ENCODE measurements at places on chromosomes 2 and 18.
A peak's percentile ranks its signal among the peaks of the same experiment; 100 is the strongest.

DNA sequence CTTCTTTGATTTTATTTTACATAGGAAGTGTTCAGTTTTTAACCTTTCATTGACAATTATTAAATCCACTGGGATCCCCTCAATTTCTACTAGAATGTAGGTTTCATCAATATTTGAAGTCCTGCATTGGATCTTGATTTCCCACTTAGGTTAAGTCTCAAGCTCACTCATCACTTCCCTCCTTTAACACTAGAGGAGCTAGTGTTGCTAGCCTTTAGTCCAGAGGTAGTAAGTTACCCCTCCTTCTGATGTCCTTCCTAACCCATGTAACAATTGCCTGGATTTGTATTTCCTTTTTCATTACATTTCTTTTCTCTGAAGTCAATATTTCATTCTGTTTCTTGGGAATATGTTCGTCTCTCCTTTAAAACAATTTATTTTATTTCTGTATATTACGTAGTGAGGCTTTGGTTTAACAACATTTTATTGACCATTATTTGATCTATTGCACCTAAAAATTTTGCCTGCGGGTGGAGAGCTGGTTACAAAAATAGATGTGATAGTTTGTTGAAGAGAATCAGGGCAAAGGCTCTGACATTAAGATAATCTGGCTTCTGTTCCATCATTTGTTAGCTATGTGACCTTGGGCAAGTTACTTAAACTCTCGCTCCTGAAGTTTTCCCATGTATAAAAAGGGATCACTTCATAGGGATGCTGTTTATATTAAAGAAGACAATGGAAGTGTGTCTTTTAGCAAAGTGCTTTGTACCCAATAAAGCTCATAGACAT is 833.0 kb downstream of the SLC4A3 start:
- peak; percentile 53 for DNase-seq

DNA sequence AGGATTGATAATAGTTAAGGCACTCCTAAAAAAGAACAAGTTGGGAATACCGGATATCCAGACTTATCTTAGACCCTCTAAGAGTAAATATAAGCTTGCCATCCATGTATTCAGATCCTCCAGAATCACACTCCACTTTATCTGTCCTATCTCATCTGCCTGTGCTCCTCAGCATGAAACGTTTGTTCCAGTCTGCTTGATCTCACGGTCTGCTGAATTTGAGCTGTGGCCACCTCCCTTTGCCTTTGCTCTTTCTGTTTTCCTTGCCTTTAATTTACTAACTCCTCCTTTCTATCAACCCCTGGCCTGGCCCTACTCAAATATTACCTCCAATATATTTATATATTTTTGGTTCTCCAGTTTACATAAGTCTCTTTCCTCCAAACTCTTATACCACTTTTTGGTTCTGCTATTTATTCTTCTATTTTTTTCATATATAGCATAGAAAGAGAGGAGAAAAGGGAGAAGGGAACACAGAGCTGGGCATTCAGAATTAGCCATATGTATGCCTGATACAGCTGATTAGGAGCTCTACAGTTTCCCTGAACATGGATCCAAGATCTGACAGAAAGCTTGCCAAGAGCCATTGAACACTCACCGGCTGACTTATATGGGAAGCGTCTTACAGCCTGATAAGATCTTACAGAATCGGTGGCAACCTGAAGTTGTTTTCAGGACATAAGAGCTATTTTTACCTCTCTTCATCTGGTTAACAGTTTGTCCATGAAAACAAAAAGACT is 21.8 kb upstream of the DNAJC27 start:
- DNase-seq, result no peak

DNA sequence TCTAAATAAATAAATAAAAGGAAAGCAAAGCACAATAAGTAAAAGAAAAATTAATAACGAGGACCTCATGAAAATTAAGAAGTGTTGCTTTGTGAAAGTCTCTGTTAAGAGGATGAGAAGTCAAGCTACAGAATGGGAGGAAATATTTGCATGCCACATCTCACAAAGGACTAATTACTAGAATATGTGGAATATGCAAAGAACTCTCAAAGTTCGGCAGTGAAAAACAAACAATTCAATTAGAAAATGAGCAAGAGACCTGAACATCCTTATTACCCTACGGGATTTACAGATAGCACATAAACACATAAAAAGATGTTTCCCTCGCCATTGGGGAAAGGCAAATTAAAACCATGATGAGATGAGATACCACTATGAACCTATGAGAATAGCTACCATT is 23.3 kb downstream of the CYP26B1 start:
- no peak for DNase-seq

- peak; percentile 14 for DNase-seq
Observed at GRCh38 chr2:236776695-236777251, 207.1 kb downstream of the ACKR3 start.

DNA sequence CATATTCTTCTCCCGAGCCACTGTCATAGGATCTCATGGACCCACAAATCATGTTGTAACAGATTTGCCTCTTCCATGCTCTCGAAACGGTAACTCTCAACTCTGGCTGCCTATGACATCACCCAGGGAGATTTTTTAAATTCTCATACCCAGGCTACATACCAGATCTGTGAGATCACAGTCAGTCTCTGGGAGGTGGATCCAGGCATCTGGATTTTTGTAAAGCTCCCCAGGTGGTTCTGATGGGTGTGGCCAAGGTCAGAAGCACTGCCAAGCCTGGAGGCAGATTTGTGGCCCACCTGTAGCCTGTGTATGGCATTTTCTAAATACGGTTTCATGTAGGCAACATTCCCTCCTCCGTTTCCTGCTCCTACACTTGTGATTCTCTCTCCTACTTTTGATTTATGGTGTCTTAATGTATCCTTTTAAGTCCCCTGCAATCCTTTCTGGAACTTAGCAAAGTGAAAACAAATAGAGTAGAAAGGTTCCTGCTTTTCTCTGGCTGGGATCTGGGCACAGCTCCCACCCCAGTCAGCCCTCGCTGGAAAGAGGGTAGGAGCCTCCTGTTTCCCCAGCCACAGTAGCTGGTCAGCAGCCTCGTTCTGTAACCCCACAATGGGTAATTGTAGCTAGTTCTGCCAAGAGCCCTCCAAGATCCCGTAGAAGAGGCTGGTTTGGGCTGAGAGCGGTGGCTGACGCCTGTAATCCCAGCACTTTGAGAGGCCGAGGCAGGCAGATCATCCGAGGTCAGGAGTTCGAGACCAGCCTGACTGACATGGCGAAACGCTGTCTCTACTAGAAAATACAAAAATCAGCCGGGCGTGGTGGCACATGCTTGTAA is 96.2 kb downstream of the KLHL29 start:
- DNase-seq, result no peak

DNA sequence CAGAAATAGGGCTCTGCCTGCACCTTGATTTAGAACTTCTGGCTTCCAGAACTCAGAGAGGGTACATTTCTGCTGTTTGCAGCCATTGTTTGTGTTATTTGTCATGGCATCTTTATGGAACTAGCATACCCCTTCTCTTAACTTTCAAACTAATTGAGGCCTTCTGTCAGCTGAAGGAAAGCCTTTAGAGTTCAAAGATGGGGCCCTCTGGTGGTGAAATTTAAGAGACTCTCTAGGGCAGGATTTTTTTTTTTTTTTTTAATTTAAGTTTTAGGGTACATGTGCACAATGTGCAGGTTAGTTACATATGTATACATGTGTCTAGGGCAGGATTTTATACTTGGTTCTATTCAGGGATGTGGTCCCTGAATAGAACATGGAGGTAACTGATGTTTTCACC is 260.6 kb upstream of the LINC00305 start:
- DNase-seq, result no peak

GRCh38 chr2:24435391-24436316 is 55.4 kb upstream of the NCOA1 start:
- DNase-seq, result peak; percentile 76

DNA sequence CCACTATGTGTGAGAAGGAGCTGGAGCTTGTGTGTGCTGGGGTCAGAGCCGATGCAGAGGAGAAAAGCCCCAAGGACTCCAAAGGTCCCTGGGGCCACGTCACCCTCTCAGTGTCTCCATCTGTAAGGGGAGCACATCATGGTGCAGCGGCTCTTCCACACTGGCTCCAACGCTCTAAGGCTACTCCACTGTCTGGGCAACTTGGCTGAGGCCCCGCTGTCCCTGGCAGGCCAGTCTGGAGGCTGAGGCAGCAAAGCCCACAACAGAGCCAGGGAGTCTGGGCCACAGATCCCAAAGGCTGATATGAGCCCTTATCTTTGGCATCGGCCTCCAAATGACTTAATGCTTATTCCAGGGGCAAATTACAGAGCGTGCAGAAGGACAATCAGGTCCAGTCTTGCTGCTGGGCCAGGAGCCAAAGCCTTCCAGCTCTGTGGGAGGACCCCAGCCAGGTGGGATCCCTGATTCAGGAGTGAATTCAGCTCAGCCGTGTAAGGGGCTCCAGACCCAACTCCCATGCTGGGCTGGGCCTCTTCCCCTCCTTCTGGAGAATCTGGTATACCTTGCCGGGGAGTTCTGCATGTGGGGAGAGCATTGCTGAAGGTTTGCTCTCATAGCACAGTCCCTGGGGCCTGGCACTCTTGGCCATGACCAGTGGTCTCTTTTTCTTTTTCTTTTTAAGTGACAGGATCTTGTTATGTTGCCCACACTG is 1.8 kb upstream of the DUSP2 start:
- DNase-seq, result no peak

DNA sequence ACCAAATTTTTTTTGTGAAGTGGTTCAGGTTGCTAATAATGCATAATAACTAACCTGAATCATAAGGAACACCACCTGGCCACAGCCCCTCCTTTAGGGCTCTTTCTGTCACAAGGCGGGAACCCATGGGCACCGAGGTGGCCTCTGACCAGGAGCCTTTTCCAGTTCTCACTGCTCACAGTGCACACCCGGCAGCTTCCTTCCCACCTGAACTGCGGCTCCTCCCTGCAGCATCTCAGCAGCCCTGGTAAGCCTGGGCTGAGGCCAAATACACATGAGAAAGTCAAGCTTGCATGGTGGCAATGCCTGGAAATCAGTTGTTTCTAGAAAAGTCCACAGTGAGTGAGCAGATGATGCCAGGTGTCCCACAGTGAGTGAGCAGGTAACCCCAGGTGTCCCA is 77.6 kb upstream of the SNTG2 start:
- no peak for DNase-seq

All from NCI-H524 (cell line).